ENCODE measurements at places on chromosomes 16 and 17.

DNA sequence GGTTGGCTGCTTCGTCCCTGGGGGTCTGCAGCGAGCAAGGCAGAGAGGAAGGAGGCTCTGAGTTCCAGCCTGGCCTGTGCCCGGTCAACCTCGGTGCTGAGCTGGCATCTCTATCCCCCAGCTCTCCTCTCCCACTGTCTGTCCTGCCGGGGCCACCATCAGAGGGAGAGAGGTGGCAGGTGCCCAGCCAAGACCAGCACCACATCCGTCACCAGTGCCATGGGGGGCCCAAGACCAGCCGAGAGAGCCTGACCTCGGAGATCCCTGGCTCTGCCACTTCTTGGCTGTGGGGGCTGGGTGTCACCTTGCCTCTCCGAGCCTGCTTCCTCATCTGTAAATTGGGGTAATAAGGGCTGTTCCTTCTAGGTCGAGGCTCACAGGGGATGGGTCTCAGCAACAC, 560 bp upstream of the P2RX1 start:
- no peak for DNase-seq

- DNase-seq, result no peak
These were observed 334.3 kb downstream of the C16orf95 start for GRCh38 chr16:86982912-86983311.

DNA sequence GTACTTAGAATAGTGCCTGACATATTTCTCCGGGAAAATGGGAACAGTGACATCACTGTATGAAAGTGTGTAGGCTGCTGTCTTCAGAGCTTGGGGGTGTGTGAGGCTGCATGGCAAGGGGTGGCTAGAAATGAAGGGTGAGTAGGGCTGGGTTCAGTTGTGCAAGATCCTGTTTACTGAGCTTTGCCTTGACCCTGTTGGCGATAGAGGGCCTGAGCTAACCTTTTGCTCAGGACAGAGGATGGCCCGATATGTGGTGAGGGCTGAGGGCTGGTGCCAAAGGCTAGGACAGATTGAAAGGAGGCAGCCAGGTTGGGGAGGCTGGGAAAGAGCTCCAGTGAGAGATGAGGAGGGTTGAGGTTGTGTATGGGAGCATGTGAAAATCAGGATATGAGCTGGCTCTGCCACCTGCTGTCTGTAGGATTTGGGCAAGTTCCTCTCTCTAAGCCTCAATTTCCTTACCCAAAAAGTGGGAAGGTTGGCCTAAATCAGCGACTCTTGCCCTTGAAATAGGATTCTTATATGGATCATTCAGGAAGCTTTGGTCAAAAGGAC, 6.0 kb upstream of the CCL1 start:
- no peak for DNase-seq

DNA sequence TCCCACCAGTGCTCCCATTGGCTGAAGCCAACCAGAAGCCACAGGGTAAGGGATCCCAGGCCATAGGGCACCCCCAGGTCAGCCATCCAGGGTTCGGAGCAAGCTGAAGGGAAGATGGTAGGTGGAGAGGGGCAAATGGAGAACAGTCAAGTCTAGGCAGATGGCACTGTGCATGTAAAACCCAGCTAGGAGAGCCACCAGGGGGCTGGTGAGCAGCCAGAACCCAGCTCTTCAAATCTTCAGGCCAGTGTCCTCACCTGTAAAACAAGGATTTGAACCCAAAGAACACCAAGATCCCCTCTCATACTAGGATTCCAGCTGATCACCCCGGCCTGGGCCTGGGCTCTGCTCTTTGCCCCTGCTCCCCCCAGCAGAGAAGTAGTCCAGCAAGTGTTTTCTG, 43.5 kb downstream of the GINS3 start:
- DNase-seq, result no peak

- no peak for DNase-seq
These were observed 13.8 kb upstream of the WFIKKN1 start for GRCh38 chr16:616733-617586.

DNA sequence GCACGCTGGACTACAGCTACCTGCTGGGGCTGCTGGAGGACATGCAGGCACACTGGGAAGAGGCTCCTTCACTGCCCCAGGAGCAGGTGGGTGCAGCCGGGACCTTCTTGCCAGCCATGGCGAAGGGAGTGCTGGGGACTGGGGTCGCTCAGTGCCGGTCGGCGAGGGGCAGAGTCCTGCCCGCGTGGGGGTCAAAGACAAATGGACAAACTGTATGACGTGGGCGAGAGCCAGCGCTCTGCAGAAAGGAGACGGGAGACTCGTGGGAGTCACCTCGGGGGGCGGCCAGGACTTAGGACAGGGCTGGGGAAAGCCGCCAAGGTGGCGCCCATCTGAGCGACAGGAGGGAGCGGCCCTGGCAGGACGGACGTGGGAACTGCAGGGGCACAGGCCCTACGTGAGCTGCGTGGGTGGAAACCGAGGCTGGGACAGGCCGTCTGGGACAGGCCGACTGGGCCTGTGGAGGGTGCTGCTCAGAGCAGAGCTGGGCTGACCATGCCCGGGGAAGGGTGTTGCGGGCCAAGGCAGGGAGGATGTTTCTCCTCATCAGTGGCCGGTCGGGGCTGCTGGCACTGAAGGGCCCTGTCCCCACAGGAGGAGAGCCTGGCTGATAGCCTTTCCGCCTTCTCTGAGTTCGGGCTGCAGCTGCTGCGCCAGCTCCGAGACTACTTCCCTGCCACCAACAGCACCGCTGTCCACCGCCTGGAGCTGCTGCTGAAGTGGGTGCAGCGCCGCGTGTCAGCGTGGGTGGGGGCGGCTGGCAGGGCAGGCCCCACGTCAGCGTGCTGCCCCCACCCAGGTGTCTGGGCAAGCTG, 8.0 kb downstream of the TSR3 start:
- no peak for DNase-seq

GRCh38 chr17:82845163-82845807, 5.5 kb upstream of the ZNF750 start:
- no peak for DNase-seq

DNA sequence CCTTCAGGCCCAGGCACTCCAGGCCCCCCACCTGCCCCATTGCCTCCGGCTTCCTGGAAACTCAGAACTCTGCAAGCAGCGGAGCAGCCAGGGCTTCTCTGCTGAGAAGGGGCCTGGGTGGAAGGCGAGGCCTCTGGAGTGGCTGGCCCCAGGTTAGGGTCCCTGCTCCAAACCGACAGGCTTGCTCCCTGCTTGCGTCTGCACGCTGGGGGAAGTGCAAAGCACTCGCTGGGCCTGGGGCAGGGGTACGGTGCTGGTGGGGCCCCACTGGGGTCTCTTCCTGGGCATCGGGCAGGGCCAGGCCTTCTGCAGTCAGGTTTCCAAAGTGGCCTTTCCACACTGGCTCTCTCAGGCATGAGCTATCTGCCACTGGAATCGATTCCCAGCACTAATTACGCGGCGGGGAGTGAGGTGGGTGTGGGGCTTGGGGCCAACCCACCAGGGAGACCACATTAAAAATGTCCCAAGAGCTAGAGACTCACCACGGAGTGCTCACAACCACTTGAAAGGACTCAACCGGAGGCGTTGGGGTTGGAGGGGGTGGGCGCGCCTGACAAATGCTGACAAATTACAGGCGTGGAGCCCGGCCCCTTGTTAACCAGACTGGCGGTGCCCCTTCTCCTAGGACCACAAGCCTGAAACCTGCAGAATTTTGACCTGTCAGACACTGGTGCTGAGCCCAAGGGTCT, 17.9 kb downstream of the FAM83G start:
- peak; percentile 13 for DNase-seq

DNA sequence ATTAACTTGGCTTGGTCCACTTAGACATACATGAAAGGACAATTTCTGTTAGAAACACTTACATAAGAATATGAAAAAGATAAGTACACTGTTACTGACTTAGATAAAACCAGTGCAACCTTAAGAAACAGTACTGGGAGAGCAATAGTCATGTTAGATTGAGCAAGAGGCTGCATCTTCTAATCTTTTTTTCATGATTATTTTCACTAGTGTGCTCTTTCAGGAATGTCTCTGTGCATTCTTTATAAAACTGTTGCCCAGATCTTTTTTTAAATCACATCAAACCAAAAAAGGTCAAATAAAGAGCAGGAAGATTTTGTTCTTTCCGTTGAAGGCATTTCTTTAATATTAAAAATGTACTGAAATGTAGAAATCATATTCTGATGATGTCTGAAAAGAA, 100.7 kb upstream of the AXIN2 start:
- no peak for DNase-seq

DNA sequence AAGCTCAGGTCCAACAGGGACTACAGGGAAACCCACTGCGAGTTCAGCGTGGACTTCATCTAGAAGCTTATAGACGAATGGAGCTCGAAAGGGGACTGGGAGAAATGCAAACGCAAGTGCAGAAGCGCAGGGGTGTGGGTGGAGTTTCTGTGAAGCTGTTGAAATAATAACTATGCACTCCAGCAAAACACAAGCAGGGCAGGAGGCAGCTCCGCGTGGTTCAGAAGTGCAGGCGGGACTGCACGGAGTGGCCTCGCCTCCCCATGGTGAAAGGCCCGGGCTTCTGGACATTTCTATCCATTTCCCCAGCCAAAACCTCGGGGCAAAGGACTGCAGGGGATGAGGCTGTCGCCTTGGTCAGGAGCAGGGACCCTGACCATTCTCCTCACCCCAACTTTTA, 74.5 kb downstream of the ZNF423 start:
- DNase-seq, result no peak

DNA sequence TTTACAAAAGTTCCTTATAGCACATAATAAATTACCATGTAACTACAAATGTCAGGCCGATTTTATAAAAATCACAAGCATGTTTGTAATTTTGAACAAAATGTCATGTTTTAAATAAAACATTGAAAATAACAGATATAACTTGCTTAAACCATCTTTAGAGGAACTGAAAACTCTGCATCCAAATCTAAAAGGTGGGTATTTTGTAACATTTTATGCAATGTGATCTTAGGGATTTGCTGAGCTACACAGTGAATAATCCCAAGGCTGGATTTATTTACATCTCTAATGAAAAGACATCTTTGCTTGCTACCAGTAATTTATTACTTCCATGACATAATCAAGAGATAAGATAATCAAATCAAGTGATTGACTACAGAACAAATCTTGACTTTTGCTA, 47.5 kb downstream of the N4BP1 start:
- no peak for DNase-seq

- DNase-seq, result no peak
These were observed 189.9 kb downstream of the ZFHX3 start for GRCh38 chr16:72857834-72858664.

- no peak for DNase-seq
These were observed 103.6 kb upstream of the CDH11 start for GRCh38 chr16:65225488-65225887.

- no peak for DNase-seq
These were observed 162.9 kb downstream of the ENGASE start for GRCh38 chr17:79237448-79238053.

DNA sequence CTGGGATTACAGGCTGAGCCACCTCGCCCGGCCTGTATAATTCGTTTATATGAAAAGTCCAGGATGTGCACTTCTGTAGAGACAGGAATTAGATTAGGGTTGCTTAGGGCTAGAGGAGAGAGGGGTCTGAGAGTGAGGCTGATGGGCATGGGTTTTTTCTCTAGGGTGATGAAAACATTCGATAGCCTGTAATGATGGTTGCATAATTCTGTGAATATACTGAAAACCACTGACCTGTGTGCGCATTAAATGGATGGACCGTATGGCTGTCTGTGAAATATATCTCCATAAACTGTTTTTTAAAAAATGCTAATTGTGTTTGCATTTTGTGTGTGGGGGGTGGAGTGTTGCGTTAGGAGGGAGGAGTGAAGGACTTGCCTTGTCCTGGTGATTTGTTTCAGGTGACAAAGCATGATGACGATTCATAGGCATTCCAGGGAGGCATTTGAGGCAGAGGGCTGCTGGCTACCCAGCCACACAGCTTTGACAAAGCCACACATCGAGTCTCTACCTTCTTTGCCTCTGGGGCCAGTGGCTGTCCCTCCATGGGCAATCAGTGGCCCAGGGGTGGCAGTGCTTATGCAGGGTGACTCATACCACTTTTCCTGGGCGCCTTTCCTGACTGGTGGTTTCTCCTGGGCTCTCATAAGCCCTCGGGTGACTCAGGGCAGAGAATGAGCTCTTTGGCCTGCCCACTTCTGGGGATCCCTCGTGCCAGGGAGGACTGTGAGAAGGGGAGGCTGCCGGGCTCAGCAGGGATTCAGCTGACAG, 148.5 kb upstream of the WSCD1 start:
- DNase-seq, result no peak

- no peak for DNase-seq
These were observed 41.4 kb downstream of the VPS53 start for GRCh38 chr17:673200-673681.

DNA sequence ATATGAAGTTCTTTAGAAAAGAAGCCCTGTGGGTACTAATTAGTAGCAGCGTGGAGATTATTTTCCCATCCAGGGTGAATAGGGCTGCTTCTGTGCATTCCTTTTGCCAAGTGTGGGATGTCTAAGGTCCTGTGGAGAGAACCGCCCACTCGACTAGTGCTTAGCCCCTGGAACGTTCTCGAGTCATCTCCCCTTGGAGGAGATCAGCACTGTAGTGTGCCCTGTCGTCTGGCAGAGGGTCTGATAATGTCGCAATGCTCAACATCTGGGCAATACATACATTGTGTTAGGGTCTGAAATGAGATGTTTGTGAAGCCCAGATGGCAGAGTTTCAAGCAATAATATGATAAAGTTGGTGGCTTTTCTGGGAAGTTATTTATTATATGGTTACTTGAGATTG, 64.8 kb downstream of the SPECC1 start:
- no peak for DNase-seq

GRCh38 chr17:9702914-9703780, 57.8 kb downstream of the USP43 start:
- no peak for DNase-seq

DNA sequence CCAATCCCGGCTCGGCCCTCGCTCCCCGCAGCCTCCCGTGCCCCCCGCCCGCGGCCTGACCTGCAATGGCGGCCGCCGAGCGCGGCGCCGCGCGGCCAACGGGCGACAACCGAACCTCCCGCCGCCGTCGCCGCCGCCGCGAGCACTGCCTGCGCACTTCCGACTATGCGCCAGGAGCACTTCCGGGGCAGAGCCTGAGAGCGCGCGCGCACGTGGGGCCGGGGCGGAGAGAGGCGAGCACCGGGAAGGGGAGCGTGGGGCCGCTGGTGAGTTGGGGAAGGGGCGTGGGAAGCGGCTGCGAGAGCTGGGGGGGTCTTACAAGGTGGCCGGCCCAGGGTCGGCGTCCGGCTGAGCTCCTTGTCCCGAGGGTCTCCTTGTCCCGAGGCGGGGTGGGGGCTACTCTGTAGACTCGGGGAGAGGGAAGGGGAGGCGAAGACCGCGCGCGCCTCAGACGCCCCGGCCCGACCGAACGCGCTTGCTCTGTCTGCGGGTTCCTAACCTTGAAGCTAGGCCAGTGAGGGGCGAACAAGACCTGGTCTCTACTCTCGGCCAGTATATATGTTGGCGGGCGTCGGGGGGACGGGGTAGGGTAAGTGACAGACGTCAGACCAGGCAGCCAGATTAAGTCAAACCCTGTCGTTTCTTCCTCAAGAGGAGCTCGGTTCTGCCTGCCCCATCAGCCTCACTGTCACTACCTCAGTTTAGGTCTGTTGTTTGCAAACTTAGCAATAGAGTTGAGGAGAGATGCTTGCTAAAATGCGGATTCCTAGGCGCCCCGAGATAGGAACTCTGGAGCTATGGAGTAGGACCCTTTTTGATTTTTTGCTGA, at the start of the genes CHTF8 and UTP4:
Gene CHTF8, minus strand, starts transcription at position 165 of the 829 bp plus-strand sequence. CDS start 11,130 bp downstream, outside the sequence.
Gene UTP4, plus strand, starts transcription at position 226 of the 829 bp plus-strand sequence. CDS start 811 bp downstream, outside the sequence.
- peak; percentile 86 for DNase-seq

- DNase-seq, result no peak
These were observed 988.5 kb downstream of the CDH11 start for GRCh38 chr16:64133366-64133765.

GRCh38 chr16:57244767-57245471, at the start of gene ARL2BP:
Gene ARL2BP (plus strand): TSS chr16:57245259. CDS start chr16:57245368, 109 bp downstream.
- DNase-seq, result peak; percentile 97
